ENCODE measurements at places on chromosomes 12 and 14.

GRCh38 chr14:38039496-38039895 lies 168.2 kb upstream of the SSTR1 start:
- no peak for DNase-seq

GRCh38 chr12:42744539-42745182 lies 155.1 kb upstream of the PRICKLE1 start:
- DNase-seq = no peak

DNA sequence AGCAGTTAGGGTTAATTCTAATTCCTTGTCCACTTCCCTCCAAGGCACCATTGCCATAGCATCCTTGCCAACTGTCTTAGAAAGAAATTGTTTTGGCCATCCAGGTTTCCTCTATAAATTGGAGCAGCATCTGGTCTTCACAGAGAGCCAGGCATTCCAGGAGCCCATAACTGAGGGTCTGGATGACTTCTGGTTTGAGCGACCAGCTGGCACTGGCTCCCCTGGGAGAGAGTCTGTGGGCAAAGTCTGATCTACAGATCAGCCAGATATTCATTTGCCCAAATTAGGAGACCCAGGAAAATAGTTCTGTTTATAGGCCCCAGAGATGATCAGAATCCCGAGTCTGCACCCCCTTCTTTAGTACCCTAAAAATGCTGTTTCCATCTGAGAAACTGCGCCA lies 16.0 kb downstream of the VSX2 start:
- DNase-seq = no peak

DNA sequence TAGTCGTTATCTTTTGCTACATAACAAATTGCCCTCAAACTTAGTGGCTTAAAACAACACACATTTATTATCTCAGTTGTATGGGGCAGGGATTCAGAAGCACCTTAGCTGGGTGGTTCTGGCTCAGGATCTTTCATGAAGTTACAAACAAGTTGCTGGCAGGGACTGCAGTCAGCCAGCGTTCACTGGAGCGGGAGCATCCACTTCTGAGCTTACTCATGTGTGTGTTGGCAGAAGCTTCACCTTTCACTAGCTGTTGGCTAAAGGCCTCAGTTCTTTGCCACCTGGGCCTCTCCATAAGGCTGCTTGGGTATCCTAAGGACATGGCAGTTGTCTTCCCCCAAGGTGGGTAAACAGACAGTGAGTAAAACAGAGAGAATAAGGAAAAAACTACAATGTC lies 365.7 kb downstream of the RPS29 start:
- no peak for DNase-seq

DNA sequence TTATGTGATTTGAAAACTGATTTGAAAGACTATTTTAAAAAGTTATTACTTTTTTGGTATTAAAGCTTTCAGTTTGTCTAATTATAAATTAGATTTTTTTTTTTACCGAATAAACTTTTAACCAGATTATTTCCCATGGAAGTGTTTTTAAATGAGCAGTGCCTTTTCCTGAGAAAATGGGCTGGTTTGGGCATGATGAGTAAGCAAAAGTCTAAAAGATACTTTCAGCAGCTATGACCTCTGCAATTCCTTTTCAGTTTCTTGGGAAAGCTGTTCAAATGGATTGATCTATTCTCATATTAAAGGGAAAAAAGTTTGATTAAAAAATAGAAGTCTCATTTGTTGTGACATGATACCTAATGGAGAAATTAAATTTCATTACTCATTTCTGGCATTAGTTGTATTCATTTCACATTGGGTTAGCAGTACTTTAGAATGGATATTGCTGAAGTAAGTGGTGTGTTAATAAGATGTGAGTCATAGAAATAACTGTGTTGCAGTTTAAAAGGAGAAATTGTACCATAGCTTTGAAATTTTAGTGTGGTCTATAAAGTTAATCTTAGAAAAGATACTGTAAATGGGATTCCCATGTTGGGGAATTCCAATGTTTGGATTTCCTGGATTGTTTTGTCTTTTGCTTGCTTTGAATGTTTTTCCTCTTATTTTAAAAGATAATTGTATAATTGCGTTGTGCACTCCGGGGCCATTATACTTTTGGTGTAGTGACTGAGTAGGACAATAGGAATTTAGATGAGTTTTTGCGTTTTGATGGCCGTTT lies 21.0 kb downstream of the KTN1 start:
- no peak for DNase-seq

Data from activated naive CD4-positive, alpha-beta T cell (primary cell).